LNCaP clone FGC (cell line): ENCODE measurements at places on chromosomes 12 and 14.

DNA sequence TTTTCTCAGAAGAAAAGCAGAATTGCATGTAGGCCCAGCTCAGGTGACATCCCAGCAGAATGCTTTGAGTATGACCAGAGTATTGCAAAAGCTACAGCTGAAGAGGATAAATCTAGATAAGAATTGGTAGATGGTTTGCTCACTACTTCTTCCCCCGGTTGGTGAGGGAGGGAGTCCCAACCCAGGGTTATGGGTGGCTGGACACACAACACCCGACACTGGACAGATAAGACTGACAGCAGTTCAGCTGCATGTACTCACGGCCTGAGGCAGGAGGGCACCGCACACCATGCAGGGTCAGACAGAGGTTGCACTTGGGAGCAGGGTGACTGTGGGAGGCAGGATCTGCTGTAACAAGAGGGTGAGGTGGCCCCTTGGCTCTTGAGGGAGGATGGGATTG lies 1.7 kb upstream of the CLEC4C start:
- DNase-seq = no peak

DNA sequence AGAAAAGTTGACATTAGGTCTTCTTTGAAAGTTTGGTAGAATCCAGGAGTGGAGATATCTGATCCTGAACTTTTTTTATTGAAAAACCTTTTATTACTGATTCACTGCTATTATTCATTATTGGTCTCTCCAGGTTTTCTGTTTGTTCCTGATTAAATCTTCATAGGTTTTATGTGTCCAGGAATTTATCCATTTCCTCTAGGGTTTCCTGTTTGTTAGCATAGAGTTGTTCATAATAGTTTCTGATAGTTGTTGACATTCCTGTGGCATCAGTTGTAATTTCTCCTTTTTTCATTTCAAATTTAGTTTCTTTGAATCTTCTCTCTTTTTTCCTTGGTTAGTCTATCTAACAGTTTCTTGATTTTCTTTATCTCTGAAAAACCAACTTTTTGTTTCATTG lies 370.3 kb downstream of the SLC6A15 start:
- DNase-seq = no peak

GRCh38 chr12:104494137-104494792 lies 37.5 kb downstream of the CHST11 start:
- no peak for DNase-seq

GRCh38 chr12:117011988-117012805 lies 87.0 kb downstream of the TESC start:
- DNase-seq = no peak

DNA sequence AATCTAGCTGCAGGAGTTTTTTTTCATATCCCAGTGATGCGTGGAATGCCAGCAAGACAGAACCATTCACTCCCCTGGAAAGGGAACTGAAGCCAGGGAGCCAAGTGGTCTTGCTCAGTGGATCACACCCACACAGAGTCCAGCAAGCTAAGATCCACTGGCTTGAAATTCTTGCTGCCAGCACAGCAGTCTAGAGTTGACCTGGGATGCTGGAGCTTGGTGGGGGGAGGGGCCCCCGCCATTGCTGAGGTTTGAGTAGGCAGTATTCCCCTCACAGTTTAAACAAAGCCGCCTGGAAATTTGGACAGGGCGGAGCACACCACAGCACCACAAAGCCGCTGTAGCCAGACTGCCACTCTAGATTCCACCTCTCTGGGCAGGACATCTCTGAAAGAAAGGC lies 86.9 kb upstream of the STXBP6 start:
- DNase-seq = no peak

- no peak for DNase-seq
These were observed 51.4 kb downstream of the CLMN start for GRCh38 chr14:95268350-95268749.

- DNase-seq = no peak
These were observed 10.4 kb upstream of the GPR132 start for GRCh38 chr14:105075379-105076295.

DNA sequence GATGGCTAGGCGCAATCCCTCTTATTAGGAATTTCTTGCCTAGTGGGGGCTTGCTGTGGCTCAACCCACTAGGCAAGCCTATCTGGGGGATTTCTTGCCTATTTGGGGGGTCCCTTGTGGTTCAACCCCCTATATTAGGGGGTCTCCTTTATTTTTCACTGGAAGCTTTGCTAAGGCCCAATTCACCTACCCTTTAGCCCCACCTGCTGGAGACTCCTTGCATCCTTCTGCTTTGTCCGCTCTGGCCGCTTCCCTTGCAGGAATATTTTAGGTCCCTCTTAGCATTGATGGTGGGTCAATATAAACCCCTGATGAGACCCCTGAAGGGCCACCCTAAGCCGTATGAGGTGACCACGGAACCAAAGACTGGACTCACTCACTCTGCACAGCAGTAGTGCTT lies 1552.1 kb downstream of the AACS start:
- DNase-seq = no peak

DNA sequence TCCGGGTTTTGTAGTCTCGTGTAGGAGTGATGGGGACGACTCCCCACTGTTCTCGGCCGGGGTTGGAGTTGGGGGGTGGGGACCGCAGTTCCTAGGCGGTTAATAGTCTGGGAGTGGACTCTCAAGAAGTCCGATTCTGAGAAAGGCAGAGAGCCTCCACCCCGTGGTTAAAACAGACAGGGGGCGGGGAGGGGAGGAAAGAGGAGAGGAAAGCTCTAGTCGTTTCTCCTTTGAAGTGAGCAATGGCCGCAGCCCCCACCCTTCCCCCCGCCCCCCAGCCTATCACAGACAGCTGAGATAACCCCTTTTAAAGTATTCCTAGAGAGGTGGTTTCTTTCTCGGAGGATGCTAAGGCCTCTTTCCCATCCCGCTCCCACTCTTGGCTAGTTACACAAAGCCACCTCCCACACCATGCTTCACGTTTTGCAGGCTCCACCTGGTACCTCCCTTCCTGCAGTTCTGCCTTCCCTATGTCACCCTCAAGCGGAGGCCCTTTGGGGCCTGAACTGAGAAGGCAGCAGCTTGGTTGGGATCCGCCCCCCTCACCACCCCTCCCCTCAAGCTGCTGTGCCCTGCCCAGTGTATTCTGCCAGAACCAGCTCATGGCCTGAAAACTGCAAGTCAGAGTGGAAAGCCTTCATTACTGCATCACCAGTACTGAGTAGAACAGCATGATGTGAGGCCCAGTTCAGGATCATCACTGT lies 853 bp downstream of the USP5 start:
- DNase-seq = no peak

GRCh38 chr12:58487255-58487654 lies 433.0 kb downstream of the LRIG3 start:
- no peak for DNase-seq

GRCh38 chr14:103740991-103741689 lies 25.5 kb downstream of the ZFYVE21 start:
- DNase-seq = no peak

GRCh38 chr12:53195516-53196420 lies 11.3 kb downstream of the ITGB7 start:
- DNase-seq = no peak

DNA sequence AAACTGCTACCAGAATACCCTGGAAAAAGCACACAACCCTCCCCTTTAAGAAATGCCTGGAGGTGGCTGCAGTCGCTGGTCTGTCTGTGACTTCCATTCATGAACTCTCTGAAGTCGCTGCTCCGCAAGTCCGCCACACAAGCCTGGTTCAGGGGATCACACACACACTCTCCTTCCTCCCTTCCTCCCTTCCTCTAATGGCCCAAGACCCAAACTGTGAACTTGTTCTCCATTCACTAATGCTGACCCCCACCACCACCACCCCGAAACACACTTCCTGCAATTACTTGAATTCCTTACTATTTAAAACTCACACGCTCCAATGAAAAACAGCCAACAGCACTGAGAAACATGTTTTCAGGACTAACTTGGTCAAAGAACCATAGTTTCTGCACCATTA lies 1.0 kb upstream of the LMO3 start:
- no peak for DNase-seq

GRCh38 chr14:101228949-101229541 lies 325.5 kb upstream of the RTL1 start:
- DNase-seq = no peak

DNA sequence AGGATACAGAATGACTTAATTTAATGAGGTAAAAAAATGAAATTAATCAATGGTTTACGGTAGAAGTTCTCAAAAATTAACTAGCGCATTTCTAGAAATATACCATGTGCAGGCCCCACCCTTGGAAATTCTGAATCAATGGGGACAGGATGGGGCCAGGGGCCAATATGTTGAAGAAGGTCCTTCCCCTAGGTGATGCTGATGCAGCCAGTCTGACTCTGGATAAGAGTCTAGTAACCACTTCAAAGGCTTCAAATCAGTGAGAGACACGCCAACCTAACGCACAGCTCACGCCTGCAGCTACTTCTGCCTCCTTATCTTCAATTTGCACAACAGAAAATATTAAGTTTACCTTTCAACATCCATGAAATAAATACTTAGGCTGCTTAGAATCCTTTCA lies 14.9 kb downstream of the GIT2 start:
- DNase-seq = no peak

DNA sequence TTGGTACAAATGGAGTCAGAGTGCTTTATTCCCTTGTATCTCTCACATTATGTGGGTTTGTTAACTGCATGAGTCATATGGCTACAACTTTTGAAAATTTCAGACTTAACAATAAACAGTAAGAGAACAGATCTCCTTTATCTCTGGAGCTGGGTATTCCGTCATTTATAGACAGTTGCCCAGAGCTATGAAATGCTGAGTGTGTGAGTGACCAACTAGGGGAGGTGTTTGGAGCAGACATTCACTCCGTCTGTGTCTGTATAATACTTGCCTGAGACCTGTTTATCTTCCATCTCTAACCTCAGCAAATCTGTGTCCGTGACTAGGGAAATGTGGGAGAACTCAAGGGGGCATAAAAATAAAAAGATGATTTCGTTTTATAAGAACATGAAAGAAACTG lies 279.9 kb upstream of the FAR2 start:
- DNase-seq = no peak

- no peak for DNase-seq
These were observed 175.1 kb upstream of the ARHGAP5 start for GRCh38 chr14:31902002-31902401.

GRCh38 chr14:77914073-77914721 lies 114.3 kb downstream of the ADCK1 start:
- DNase-seq = no peak

GRCh38 chr12:100156731-100157426 lies 14.2 kb upstream of the BLTP3B start:
- DNase-seq = no peak

- no peak for DNase-seq
These were observed 859.2 kb downstream of the DIO2 start for GRCh38 chr14:79352076-79352630.

DNA sequence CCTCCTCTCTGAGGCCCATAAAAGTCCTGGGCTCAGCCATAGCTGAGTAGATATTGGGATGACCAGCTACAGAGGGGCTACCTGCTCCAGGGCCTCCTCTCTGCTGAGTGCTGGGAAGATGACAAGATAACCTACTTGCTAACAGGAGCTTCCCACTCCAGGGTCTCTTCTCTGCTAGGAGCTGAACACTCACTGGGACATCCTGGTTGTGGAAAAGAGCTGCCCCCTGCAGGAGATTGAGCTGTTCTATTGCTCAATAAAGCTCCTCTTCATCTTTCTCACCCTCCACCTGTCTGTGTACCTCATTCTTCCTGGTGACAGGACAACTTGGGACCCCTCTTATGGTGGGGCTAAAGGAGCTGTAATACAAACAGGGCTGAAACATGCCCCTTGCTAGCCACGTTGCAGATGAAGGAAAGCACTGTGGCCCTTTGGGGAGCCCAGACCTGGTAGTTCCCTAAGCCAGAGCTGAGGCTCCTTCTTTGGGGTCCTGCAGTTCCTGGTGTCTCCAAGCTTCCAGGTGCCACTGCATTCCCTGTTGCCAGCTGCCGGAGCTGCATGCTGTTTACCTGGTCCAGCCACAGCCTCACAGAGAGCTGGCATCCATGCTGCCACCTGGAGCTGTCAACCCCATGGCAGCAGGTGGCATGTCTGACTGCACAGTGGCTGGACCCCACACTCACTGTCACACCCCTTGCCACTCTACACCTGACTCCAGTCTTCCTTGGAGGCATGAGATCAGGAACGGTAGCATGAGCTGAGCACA lies 598.5 kb upstream of the LMO3 start:
- DNase-seq = no peak

DNA sequence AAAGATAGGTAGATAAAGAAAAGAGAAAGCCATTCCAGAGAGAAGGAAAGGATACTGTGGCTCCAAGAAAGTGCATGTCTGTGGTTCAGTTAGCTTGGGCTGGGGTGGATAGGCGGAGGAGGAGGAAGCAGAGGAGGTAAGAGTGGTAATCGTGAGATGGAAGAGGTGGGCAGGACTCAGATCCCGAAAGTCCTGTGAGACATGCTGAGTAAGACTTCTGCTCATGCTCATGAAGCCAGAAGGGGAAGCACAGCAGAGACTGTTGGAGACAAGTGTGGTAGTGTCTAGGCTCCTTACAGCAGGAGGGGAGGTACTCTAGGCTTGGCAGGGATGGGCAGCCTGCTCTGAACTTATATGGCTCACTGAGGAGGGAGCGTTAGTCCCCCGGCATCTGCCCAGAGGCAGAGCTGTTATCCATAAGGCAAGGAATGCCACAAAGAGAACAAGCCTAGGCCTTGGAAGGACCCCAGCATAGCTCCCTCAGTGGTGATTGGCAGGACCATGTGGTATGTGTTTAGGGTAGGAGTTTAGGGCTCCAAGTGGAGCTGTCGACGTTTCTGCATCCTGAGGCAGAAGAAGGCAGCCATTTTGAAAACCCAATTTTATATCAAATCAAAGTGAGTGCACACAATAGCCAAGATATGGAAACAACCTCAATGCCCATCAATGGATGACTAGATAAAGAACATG lies 135.3 kb downstream of the SMOC1 start:
- no peak for DNase-seq

DNA sequence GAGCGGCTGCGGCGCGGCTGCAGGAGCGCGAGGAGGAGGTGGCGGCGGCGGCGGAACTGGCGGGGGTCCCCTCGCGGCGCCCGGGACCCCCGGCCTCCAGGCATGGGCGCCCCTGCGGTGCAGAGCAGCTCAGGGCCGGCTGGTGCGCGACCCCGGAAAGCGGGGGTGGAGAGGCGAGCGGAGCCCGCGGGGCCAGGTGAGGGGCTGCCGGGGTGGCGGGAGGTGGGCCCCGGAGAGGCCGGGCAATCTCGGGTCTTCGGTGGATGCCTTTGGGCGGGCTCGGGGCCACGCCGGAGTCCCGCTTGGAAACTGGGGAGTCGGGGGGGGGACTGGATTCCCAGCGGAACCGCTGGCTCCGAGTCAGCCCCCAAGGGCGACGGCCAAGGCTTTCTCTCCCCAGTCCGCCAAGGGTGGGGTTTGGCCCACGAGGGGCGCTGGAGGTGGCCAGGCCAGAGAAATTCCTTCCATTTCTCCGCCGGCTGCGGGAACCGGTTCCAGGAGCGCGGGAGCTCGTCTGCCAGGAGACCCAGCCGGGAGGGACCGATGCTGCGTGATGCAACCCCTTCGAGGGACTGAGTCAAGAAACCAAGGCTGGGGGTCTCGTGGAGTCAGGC lies 13.9 kb upstream of the NR4A1 start:
- no peak for DNase-seq

DNA sequence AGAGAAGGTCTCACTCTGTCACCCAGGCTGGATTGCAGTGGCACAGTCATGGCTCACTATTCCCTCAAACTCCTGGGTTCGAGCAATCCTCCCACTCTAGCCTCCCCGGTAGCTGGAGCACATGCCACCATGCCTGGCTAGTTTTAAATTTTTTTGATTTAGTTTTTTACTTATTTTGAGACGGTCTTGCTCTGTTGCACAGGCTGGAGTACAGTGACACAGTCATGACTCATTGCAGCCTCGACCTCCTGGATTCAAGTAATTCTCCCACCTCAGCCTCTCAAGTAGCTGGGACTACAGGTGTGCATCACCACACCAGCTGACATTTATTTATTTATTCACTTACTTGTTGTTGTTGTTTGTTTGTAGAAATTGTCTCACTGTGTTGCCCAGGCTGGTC lies 22.2 kb upstream of the DIP2B start:
- no peak for DNase-seq
